ENCODE measurements at places on chromosomes 6 and 20.

- no peak for DNase-seq
These were observed 125.9 kb downstream of the FYN start for GRCh38 chr6:111747396-111747795.

DNA sequence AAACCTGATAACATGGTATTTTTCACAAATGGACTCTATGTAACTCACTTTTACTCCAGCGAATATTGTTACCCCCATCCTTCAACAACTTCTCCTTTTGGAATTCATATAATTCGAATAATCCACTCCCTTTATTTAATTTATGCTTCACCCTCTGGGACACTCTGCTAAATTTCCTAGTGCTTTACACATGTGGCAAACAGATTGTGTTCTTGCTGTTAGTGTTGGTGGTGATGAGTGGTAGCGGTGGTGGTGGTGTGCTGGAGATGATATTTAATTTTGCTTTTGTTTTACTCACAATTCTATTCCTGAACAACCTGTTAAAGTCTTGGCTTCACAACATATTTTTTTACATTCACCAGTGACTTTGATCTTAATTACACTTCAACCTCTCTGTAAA lies 32.8 kb downstream of the HTR1B start:
- DNase-seq, result no peak

- no peak for DNase-seq
These were observed 647 bp downstream of the UNC93A start for GRCh38 chr6:167291623-167292300.

DNA sequence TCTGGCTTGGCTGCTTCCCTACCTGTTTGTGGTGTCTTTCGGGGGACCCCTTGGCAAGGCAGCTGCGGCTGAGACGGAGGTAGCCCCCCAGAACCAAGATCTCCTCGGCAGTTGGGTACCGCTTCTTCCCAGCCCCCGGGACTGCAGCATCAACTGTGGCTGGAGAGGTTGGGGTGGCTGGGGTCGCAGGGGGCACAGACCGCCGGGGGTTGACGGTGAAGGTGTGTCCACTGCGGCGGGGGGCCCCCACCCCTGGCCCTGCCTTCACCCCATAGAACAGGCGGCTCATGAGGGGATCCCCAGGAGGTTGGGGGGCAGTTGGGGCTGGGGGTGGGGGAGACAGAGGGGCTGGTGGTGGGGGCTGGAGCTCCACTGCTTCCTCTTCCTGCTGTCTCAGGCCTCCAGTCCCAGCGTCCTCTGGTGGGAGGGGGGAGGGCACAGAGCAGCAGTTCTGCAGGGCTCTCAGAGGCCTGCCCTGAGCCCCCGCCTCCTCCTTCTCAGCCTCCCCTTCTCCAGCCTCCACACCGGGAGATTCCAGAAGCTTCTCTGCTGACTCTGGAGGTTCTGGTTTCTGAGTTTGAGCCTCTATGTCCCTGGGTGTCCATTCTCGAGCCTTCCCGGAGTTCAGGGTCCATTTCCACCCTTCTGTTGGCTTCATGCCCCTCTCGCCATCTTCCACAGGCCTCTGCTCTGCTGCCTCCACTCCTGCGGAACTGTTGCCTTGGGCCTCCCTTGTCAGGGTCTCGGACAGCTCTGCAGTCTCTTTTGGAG lies 1.9 kb downstream of the PPP1R18 start:
- no peak for DNase-seq

- no peak for DNase-seq
These were observed 17.4 kb downstream of the MACROD2 start for GRCh38 chr20:14012671-14013070.

- DNase-seq, result no peak
These were observed 13.8 kb downstream of the CCN5 start for GRCh38 chr20:44728801-44729443.

DNA sequence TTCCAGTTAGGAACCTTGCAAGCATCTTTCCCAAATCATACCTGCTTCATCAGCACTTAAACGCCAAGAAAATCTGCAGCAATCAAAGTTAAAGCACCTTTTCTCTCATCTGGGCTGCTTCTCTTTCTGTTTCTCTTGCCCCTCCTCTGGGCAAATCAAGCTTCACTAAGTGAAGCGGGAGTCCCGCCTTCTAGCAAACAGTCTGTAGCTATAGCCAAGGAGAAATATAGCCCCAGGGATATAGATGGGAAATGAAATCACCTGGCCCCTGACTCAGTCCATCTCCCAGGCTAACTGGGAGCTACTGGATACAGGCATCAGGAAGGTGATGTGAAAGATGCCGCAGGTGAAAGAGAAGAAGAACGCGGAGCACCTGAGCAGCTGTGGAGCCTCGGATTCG lies 481.9 kb downstream of the C6orf118 start:
- DNase-seq, result no peak

GRCh38 chr6:14292119-14292518 lies 174.5 kb downstream of the CD83 start:
- no peak for DNase-seq
